ENCODE measurements at places on chromosomes 11 and 22.
A peak's percentile ranks its signal among the peaks of the same experiment; 100 is the strongest.

DNA sequence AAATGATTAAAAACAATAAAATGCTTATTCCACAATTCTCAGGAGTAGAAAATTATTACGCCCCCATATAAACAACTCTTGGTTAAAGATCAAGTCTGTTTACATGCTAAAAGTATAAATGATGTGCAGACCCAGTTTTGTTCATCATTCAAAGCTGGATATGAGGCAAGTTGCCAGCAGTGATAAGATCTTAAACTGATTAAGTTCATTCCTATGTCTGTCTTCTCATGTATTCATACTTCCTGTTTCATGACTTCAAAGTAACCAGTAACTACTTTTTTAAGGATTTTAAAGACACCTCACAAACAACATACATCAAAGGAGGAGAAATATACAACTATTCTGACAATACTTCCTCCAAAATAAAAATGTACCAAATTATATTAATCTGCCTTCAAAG, 55.0 kb upstream of the ARHGAP32 start:
- DNase-seq = no peak

- no peak for DNase-seq
Measured at GRCh38 chr22:19648419-19648929, 65.8 kb upstream of the SEPTIN5 start.

DNA sequence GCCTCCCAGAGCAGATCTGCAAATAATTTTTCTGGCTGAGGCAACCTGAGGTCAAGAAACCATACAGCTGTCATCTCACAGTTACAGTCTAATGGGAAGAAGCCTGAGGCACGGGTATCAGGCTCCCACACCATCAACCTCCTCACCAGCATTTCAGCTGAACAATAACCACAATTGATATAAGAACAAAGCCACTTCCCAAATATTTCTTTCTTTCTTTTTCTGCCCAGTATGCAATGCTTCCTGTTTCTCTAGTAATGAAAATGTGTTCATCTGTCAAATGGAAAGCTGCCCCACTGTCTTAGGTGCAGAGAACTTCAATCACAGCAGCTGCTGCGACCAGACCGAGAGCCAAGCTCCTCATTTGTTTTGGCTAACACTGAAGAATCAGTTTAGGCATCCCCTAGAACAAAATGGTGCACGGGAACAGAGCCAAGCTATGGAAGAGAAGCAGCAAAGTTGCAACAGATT, 108.4 kb downstream of the BLID start:
- no peak for DNase-seq

GRCh38 chr22:50674606-50675552, 2.3 kb downstream of the SHANK3 start:
- DNase-seq = peak; percentile 77

DNA sequence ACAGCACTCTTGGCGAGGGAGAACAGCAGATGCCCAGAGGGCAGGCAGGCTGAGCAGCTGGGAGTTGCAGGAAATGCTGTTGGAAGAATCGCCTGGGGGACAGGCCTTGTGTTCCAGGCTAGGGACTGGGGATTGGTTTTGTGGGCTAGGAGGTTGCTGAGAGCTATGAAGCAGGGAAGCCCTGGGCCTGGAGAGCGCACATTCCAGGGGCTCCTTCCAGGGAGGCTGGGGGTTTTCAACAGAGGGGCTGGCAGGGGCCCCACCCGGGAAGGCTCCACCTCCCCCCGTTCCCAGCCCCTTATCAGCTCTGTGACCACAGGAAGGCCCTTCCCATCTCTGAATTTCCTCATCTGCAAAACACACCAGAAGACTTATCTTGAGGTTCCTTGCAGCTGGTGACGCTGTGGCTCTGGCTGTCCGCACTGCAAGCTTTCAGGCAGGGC, 21.7 kb downstream of the WNT11 start:
- DNase-seq = no peak
